ENCODE measurements at places on chromosomes 7 and 10. TPM values are rescaled to one million over a fixed set of nuclear protein-coding genes. Genes with fewer than 3 reads are reported as not detected.

GRCh38 chr10:91080776-91081175 is 139.7 kb upstream of the PCGF5 start:
- no peaks in the 10 kb centered on the region for H3K27me3 ChIP-seq
- DNase-seq, result no peak
- H3K27ac ChIP-seq, result no peak overlapping the region
- H3K36me3 ChIP-seq, result no peaks in the 10 kb centered on the region
- H3K4me1 ChIP-seq, result no peaks in the 10 kb centered on the region

DNA sequence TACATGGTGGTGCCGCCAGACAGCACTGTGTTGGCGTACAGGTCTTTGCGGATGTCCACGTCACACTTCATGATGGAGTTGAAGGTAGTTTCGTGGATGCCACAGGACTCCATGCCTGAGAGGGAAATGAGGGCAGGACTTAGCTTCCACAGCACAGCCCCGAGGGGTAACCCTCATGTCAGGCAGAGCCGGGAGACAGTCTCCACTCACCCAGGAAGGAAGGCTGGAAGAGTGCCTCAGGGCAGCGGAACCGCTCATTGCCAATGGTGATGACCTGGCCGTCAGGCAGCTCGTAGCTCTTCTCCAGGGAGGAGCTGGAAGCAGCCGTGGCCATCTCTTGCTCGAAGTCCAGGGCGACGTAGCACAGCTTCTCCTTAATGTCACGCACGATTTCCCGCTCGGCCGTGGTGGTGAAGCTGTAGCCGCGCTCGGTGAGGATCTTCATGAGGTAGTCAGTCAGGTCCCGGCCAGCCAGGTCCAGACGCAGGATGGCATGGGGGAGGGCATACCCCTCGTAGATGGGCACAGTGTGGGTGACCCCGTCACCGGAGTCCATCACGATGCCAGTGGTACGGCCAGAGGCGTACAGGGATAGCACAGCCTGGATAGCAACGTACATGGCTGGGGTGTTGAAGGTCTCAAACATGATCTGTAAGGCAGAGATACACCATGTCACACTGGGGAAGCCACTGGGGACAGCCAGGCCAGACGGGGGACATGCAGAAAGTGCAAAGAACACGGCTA is 104.6 kb upstream of the TNRC18 start:
- H3K4me1 ChIP-seq, result peaks cover 4% of the 10 kb centered on the region
- peak overlapping the region; percentile 91 for H3K27ac ChIP-seq
- H3K36me3 ChIP-seq, result peaks cover 25% of the 10 kb centered on the region
- H3K27me3 ChIP-seq, result no peaks in the 10 kb centered on the region
- no peak for DNase-seq
- peak overlapping the region; percentile 87 for H3K4me3 ChIP-seq

- H3K4me3 ChIP-seq, result no peak overlapping the region
- DNase-seq, result no peak
- H3K36me3 ChIP-seq, result no peaks in the 10 kb centered on the region
- H3K27ac ChIP-seq, result no peak overlapping the region
- H3K4me1 ChIP-seq, result peaks cover 13% of the 10 kb centered on the region
- H3K27me3 ChIP-seq, result no peaks in the 10 kb centered on the region
Observed at GRCh38 chr10:88082806-88083596, 219.6 kb downstream of the PTEN start.

DNA sequence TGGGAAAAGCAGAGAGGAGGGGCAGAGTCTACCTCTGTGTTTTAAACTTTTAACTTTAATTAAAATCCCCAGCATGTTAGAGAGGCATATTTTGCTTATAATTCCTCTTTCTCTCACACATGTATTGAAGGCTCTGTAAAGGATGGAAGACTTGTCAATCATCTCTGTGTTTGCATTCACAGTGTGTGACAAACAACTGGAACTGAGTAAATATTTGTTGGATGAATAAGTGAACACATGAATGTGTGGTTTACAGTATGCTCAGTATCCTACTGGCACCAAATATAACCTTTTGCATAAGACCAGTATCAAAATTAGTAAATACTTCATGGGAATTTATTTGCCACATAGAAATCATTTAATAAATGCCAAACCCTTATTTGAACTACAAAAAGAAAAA is 829.0 kb downstream of the GRID1 start:
- no peak for DNase-seq
- no peak overlapping the region for H3K27ac ChIP-seq
- no peaks in the 10 kb centered on the region for H3K36me3 ChIP-seq
- no peak overlapping the region for H3K4me3 ChIP-seq
- H3K27me3 ChIP-seq, result no peaks in the 10 kb centered on the region

DNA sequence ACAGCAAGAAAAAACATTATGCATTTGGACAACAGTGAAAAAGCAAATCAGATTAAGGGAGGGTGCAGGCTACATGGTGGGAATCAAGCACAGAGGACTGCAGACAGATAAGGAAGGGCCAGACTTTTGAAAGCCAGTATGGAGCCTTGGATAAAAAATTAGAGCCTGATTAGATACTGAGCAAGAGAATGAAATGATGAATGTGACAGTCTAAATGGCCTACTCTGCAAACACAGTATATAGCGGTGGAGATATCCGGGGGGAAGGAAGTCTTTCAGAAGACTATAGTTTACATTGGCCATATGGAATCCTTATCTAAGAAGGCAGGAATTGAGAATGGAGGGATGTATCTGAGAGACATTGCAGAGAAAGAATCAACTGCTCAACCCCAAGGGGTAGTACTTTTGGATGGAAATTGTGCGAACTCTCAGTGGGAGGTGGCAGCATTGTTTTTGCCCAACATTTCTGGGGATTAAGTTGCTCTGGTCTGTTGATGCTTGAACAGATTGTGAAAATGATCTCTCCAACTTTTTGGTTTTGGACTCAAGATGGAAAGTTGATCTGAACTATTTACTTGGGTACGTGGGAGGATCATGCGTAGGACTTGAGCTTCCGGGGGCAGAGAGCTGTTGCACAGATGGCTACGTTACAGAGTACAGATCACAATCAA is 39.4 kb upstream of the CHCHD3 start:
- no peak overlapping the region for H3K4me3 ChIP-seq
- no peak overlapping the region for H3K27ac ChIP-seq
- no peaks in the 10 kb centered on the region for H3K36me3 ChIP-seq
- H3K4me1 ChIP-seq, result no peaks in the 10 kb centered on the region
- no peak for DNase-seq

UPK3B gene
- 0.42 TPM for total RNA-seq

TMEM178B gene
- under 0.01 TPM for total RNA-seq

All from liver (tissue), 10 donors.